Activated CD8-positive, alpha-beta memory T cell treated with anti-CD3 and anti-CD28 coated beads, Interleukin-2, amount 50 U/mL, for 4 hours (primary cell): ENCODE measurements at places on chromosomes 3 and 15.

DNA sequence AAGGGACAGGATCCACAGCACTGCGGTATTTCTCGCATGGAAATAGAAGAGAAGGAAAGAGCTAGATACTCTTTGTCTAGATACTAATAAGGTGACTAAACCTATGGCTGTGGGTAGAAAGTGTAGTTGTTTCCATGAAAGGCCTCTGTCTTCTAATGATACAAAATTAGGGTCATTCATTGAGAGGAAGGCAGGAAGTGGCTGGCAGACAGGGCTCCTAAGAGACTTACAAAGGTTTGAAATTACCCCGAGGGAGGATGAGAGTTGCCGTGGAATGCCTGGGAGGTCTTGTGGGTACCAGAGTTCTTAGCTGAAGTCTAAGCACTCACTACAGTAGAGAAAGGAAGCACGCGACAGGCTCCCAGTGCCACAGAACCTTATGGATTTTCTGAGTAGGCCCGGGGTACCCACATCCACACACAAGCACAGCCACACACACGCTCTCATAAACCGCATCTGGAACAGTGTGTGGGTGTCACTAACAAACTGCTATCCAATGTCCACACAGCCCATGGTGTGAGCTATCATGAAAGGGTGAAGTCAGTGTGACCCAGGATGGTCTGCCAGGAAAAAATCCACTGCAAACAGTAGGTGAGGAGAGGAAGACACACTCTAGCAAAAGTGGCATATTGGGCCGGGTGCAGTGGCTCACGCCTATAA is 221.4 kb downstream of the FAM43A start:
- no peak for DNase-seq

DNA sequence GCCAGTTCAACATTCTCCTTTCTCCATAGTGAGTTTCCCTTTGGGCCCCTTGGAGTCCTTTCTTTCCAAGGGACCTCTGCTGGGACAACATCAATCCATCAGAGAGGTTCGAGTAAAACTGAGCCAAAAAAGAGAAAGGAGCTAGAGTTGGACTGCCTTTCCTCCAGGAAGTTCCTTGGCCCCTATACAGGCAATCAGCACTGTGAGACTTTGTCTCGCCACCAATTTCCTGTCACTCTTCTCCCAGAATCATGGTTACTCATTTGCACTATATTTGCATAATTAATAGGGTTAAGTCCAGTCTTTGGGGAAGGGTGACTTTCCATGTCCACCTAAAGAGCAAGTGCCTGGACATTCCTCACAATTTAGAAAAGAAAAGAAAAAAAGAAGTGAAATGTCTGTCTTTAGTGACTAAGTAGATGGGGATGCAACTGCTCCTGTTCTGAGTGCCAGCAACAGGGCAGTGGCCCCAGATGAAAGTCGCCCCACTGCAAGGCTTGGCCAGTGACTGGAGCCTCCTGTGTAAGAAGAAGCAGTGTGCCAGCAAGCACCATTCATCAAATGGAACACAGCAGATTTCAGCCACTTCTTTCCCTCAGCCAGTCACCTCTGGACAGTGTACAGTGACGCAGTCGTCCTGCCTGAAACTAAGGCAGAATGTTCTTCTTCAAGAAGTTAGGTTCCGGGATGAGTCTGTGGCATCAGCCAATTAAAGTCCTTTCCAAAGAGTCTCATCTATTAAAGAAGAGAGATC is 91.6 kb downstream of the FSIP1 start:
- no peak for DNase-seq

- no peak for DNase-seq
Measured at GRCh38 chr3:109081746-109082510, 36.0 kb downstream of the MORC1 start.

DNA sequence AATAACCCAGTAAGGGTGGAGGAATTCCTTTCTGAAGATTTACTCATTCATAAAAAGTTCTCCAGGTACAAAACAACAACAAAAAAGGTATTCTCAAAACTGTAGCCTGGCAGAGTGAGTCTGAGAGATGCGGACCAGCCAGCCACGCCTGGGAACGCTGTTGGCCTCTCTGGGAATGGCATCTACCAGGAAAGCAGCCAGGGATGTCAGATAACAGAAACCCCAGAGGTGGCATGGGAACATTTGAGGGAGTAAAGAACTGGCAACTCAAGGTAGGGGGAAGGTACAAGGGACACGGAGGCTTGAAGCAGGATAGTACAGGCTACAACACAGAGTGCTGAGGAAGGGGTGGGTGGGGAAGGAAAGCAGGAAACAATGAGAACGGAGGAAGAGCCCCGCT is 7.1 kb upstream of the AP3S2 start:
- DNase-seq = no peak

- no peak for DNase-seq
Measured at GRCh38 chr15:84921121-84921520, 36.7 kb downstream of the SLC28A1 start.
